ENCODE measurements at places on chromosomes 5 and 9.

GRCh38 chr9:2958219-2958618, 114.3 kb upstream of the PUM3 start:
- no peak for DNase-seq

GRCh38 chr9:129487658-129488483, 133.0 kb downstream of the C9orf50 start:
- DNase-seq, result no peak

DNA sequence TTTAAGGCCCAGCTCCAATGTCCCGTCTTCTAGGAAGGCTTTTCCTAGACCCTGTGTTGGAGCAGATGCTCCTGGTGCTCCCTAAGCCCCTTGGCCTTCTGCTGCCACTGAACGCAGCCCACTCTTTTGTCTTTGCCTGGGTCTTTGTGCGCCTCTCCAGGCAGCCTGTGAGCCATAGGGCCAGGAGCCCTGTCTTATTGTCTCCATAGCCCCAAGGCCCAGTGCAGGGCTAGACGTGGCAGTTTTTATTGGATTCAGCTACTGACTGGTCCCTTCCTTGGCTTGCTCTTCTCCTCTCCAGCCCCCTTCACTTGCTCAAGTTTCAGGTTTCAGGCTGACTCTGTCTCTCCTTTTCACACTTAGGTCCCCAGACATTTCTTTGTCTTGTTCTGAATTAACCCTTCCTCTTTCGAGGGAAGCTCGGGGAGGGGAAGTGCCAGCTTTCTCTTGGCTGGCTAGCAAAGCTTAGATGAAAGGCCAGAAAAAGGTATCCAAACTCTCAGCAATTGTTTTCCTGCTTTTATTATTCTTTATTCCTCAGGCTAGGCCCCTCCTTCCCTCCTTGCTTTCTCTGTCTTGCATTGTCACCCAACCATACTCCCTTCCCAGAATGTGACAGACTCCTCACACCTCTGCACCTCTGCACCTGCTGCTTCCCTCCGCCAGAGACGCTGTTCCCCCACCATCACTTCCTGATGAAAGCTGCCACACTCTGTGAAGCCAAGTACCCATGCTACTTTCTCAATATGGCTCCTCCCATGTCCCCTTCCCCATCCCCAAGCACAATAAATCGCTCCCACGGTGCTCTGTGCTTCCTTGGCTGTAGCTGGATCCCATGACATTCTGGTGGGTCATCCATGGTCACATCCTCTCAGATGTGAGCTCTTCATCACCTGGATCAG, 101.6 kb upstream of the CPEB4 start:
- DNase-seq, result peak; percentile 54

DNA sequence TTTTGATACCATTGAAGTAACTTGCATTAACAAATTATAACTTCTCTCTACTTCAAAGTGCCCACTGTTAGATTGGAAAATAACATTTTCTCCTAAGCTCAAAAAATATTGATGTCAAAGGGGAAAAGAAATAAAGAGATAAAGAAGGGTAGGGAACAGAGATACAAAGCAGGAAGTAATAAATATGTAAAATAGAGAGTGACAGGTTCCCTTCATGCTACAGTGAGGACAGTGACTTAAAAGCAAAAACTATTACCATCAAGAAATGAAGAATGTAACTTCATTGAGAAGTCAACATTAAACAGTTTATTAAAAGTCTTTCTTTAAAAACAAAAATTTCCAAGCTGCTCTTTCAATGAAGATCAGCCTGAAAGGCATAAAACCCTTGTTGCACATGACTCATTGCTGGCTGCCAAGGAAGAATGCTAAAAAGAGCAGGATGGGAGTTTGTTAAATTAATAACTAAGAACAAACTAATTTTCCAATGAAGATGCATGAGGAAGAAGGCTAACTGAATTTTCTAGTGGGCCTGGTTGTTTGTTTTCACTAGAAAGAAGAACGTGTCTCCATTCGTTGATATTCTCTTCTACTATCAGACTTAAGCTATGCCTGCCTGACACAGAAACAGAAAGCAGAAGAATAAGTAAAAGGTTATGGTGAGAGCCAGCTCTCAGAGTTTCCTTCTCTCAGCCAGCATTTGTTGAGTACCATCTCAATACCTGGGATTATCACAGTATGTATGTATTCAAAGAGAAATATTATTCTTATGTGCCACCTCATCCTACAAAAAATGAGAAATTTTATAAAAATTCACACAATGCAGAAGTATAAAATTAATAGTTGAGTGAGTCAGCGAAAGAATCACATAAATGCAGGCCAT, 197.8 kb upstream of the NREP start:
- DNase-seq, result no peak

DNA sequence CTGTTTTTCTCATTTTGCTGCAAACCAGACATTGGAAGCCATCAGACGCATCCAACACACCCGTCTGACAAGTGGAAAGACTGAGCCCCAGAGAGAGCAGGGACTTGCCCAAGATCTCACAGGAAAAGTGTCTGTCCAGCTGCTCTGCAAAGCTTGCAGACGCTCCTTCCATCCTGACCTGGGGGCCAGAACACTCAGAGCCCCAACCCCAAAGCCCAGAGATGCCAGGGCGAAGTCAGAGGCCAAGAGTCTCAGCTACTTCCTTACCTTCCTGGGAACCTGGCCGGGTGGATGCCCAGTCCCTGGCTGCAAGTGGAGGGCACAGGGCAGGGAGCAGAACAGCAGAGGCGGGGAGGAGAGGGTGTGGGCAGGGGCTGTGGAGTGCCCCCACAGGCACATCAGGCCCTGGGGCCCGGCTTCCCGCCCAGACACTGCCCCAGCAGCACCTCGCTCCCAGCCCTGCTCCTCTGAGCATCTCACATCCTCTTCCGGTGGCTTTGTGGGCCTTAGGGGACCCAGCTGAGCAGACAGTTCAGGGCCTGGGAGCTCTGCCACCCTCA, 9.7 kb upstream of the RALGDS start:
- DNase-seq, result peak; percentile 78

GRCh38 chr9:121598167-121598964, 53.1 kb upstream of the DAB2IP start:
- no peak for DNase-seq

DNA sequence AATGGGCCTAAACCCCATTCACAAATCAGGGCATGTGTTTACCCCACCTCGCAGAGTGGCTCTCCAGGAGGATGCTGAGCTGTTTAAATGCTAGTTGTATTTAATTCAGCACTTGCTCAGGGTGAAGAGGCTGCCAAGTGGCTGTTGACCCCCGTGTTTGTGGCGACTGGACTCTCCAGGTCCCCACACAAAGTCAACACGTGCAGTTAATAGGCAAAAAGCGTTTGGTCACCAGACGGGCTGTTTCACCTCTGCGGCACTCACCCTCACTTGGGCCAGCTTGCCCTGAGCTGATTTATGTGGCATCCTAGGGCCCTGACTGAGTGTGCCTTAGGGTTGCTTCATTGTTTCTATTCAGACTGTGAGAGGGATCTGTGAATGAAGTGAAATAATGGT, 152.3 kb downstream of the GAS1 start:
- no peak for DNase-seq

- DNase-seq, result no peak
These were observed 2.2 kb downstream of the ZSWIM6 start for GRCh38 chr5:61333954-61334867.

- no peak for DNase-seq
These were observed 54.5 kb upstream of the PSD2 start for GRCh38 chr5:139740992-139741672.

- no peak for DNase-seq
These were observed 207.8 kb downstream of the SEMA5A start for GRCh38 chr5:9337928-9338595.

GRCh38 chr9:76743931-76744330, 20.3 kb upstream of the PCA3 start:
- DNase-seq, result no peak

DNA sequence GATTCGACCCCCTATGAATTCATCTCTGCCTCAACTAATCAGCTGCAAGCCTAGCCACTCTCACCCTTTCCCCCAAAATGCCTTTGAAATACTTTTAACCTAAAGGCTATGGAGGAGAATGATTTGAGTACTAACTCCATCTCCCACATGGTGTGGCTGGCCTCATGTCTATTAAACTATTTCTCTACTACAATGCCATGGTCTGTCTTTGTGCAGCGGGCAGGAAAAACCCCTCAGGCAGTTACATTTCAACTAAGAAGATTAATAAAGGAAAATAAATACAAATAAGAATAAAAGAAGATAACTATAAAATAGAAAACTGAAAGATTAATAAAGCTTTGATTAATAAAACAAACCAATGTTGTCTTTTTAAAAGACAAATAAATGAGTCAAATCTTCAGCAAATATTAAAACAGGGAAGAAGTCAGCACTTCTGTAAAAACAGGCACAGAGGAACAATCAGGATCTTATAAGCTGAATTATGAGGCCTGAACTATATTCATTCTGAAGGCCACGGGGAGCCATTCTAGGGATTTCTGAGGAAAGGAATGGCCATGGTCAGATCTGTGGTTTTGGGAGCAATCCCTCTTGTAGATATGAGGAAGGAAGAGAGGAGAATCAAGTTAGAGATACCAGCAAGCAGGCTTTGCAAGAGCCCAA, 116.1 kb upstream of the SLC12A2 start:
- DNase-seq, result no peak

DNA sequence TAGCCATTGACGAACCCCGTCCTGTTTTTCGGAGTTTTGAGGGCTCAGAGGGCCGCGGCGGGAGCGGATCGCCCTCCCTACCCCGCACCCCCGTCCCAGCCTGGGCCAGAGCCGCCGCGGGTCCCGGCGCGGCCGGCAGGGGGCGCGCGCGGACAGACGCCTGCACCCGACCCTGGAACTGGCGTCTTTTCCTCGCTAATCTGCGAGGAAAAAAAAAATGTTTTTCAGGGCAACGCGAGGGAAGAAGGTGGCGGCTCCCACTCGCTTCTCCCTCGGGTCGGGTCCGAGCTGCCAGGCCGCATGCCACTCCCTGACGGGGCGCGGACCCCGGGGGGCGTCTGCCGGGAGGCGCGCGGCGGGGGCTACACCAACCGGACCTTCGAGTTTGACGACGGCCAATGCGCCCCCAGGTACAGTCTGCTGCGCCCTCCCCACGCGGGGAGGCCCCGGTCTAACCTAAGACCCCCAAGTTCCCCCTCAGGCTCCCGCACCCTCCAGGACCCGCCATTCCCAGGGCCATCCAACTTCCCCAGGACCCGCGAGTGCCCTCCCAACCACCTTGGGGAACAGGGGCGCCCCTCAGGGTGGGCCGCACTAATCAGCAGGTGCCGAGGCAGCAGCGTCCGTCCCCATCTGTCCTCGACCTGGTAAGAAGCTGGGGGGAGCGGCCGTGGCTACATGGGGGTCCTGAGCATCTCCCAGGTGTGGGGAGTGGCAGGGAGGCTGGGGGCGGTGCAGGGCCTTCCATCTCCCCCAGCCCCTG, at the start of gene KCNT1:
Gene KCNT1 (plus strand): TSS at position 227 of the 763 bp plus-strand sequence. CDS start 74 bp downstream, at position 301.
- DNase-seq, result peak; percentile 94

DNA sequence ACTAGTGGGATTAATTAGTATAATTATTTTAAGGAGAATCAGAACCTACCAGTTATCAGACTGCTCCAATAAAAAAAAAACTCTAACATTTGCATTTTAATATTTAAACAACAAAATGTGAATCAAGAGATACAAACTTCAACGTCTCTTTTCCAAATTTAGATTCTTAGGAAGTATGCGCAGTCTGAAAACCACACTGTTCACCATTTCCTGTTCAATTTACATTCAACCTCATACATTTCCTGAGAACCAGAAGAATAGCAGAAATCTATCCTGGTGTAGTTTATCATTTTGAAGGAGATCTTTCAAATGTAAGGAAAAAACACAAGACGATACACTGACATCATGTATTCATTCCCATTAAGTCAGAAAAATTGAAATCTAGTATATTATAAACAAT, 869.2 kb downstream of the EFNA5 start:
- DNase-seq, result no peak

GRCh38 chr9:9764821-9765220, 848.0 kb downstream of the PTPRD start:
- DNase-seq, result no peak

DNA sequence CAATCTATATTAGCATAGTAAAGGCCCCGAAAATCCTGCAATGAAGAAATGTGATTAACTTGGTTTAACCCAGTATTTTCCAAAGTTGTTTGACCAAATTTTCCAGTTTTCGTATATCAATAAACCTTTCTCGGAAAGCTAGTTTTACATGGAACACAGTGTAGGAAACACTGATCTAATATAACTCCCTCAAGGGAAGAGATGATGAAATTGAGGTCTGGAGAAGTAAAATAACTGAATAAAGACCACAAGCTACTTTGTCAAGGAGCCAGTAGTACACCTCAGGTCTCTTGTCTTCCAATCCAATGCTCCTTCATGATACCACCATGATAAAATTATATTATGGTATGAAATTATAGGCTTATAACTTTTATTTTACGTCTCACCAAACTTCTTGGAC, 118.1 kb upstream of the TARS1 start:
- no peak for DNase-seq

DNA sequence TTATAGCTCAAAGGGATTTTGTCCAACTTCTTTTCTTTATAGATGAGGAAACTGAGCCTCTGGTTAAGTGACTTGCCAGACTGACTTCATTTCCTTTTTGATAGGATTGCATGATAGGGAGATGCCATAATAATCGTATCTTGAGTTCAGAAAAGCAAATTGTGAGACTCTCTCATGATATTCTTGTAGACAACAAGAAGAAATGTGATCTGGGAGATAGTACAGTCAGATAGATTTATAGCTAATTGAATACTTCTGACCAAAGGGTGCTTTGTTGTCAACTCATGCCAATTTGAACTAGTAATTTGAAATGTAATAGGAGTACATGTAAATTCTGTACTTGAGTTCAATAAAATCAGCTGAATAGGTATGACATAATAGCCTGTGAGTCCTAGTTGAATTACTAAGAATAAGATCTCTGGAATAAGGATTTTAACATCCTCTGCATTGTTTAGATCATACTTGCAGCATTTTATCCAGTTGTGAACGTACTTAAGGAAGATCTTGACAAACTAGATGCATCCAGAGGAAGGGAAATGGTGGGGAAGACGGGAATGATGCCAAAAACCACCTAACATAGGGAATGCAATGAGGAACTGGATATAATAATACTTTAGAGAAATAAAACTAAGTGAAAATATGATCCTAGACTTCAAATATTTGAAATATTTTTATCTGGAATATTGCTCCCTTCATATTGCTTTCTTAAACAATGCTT, 25.5 kb downstream of the CWC27 start:
- DNase-seq, result no peak

GRCh38 chr5:16957304-16958196, 21.5 kb upstream of the MYO10 start:
- DNase-seq, result no peak
